A673 (cell line): ENCODE measurements at places on chromosomes 1 and 21.

GRCh38 chr1:202200669-202201068 is 7.1 kb downstream of the LGR6 start:
- H3K36me3 ChIP-seq, result no peaks in the 10 kb centered on the region
- peaks cover 10% of the 10 kb centered on the region for H3K27me3 ChIP-seq
- H3K27ac ChIP-seq, result no peak overlapping the region
- no peaks in the 10 kb centered on the region for H3K4me1 ChIP-seq

DNA sequence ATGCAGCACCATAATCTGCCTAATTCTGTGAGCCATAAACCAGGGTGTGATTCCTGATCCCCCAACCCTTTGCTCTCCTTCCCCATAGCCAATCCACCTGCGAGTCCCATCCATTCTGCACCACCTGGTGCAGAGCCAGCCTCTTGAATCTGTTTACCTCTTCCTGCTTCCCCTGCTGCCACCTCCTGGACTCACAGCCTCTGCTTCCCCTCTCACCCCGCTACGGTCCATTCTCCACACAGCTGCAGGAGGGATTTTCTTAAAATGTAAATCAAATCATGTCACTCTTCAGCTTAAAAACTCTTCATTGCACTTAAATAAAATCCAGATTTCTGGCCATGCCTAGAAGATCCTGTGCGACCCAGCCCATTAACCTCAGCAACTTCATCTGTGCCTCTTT is 186.7 kb downstream of the FOXD2 start:
- no peaks in the 10 kb centered on the region for H3K36me3 ChIP-seq
- no peak overlapping the region for H3K27ac ChIP-seq
- no peak for DNase-seq
- no peaks in the 10 kb centered on the region for H3K4me1 ChIP-seq

DNA sequence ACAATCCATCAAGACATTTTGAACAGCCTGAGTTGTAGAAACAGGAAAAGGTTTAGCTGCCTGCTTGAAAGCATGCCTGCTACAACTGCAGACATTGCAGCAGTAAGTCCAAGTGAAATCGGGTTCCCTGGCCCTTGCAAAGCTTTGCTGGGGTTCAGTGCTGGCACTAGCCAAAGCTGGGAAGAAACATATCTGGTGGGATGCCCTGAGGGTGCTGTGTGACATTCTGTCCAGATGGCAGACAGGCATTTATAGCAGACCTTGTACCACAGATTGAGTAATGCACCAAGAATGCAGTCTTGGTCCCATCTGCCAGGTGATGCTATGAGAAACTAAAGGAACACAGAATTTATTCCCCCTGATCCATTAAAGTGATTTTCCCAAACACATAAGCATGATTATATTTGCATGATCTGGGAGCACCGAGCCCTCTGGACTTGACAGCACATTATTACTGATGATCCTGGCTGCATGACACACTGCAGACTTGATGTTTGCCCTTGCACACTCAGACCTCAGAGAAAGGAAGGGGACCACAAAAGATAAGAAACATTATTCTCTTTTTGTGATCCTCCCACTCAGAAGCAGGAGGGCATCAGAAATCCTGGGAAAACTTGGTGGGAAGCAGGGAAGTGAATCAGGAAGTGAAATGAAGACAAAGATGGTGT is 223.7 kb upstream of the FAM78B start:
- H3K36me3 ChIP-seq, result no peaks in the 10 kb centered on the region
- no peak overlapping the region for H3K4me3 ChIP-seq
- DNase-seq, result no peak

DNA sequence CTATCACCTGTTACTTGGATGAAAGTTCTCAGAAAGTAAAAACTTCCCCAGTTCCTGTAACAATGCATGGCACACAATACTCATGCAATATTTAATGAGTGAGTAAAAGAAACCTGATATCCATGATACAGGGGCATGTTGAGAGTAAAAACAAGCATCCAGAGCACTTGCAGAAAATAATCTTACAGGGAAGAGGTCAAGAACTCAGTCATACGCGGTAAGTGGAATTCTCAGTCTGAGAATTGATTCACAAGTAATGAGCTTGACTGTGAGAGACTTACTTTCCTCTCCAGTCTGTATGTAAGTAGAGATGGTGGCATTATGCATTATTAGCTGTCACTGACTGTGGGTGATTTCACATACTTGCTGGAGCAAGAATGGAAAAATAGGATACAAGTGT is 976.9 kb downstream of the BRINP3 start:
- H3K36me3 ChIP-seq, result no peaks in the 10 kb centered on the region
- no peak overlapping the region for H3K27ac ChIP-seq
- H3K27me3 ChIP-seq, result no peaks in the 10 kb centered on the region
- no peak for DNase-seq

DNA sequence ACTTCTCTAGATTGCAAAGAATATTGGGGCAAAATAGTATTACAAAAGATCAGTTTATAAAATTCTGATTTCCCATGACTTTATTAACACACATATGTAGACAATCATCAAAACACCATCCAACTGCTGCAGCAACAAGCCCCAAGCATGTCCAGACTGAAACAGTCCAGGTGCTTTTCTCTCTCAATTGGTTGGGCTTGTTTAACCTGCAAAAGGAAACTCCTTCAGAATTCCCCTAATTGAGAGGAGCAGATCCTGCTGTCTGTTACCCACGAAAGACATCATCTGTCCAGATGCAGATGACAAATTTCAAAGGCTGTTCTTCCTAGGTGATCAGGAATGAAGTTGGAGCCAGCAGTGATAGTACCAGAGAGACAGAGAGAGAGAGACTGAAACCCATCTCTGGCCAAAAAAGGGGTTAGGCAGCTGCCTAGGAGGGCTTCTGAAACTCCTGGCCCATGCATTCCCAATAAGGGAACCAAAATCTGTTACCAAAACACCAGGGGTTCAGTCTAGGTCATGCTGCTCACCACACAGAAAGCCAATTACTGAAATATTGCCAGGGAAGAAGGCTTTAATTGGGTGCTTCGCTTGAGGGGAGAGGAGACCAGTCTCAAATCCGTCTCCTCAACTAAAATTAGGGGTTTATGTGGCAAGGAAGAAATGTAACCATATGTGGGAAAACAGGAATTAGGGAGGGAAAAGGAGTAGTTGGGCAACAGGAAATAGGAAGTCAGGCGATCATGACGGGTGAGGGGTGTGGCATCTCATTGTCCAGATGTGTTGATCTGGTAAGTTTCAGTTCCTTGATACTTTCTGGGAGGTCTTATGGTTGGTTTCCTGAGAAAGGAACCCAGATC is 34.7 kb upstream of the RGL1 start:
- H3K36me3 ChIP-seq, result peaks cover 12% of the 10 kb centered on the region
- no peaks in the 10 kb centered on the region for H3K27me3 ChIP-seq
- H3K4me1 ChIP-seq, result no peaks in the 10 kb centered on the region
- H3K27ac ChIP-seq, result no peak overlapping the region
- no peak overlapping the region for H3K4me3 ChIP-seq

- peaks cover 11% of the 10 kb centered on the region for H3K27me3 ChIP-seq
- H3K36me3 ChIP-seq, result no peaks in the 10 kb centered on the region
- no peak overlapping the region for H3K27ac ChIP-seq
- no peak for DNase-seq
- H3K4me1 ChIP-seq, result no peaks in the 10 kb centered on the region
- no peak overlapping the region for H3K4me3 ChIP-seq
Measured at GRCh38 chr1:36825226-36825625, 209.1 kb downstream of the GRIK3 start.

GRCh38 chr1:222546091-222546490 is 1.8 kb downstream of the HHIPL2 start:
- no peak overlapping the region for H3K4me3 ChIP-seq
- no peaks in the 10 kb centered on the region for H3K36me3 ChIP-seq
- peaks cover 10% of the 10 kb centered on the region for H3K4me1 ChIP-seq
- no peak overlapping the region for H3K27ac ChIP-seq
- no peaks in the 10 kb centered on the region for H3K27me3 ChIP-seq

- no peaks in the 10 kb centered on the region for H3K27me3 ChIP-seq
- no peak overlapping the region for H3K27ac ChIP-seq
- DNase-seq, result peak; percentile 14
- no peak overlapping the region for H3K4me3 ChIP-seq
- peaks cover 3% of the 10 kb centered on the region for H3K4me1 ChIP-seq
Measured at GRCh38 chr1:108858230-108858950, 1.5 kb upstream of the AKNAD1 start.

DNA sequence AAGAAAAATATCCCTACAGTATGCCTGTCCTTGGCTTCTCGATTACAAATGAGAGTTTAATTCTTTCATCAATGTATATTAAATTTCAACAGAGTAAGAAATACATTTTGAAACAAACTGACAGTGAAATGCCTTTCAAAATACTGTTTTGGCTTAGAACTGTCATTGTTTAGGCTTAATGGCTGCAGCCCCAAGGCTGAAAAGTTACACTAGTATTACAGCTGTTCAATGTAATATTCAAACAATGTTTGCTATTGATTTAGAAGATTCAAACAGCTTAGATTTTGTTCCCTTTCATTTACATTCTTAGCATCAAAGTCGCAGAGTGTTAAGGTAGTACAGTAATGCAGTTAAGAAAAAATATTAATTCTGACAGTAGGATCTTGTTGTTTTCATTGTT is 882.9 kb upstream of the ADGRL2 start:
- no peaks in the 10 kb centered on the region for H3K4me1 ChIP-seq
- H3K36me3 ChIP-seq, result no peaks in the 10 kb centered on the region
- H3K27me3 ChIP-seq, result no peaks in the 10 kb centered on the region
- H3K4me3 ChIP-seq, result no peak overlapping the region
- no peak for DNase-seq

DNA sequence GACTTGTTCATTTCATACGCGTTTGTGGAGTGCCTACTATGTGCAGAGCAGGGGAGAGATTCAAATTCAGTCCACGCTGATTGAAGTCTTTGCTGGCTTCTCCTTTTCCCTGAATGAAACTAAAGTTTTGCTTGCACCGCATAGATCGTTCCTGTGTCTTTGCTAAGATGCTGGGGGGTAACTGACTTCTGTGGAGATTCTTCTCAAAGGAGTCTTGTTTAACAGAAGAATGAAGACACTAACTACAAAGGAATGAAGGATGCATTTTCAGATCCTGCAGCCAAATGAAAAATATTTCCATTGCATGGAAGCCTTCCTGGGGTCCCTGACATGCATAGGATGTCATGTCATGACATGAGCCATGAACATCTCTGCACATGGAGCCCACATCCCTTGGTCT is 26.9 kb upstream of the H6PD start:
- H3K27me3 ChIP-seq, result peaks cover 41% of the 10 kb centered on the region
- H3K27ac ChIP-seq, result no peak overlapping the region
- H3K4me1 ChIP-seq, result no peaks in the 10 kb centered on the region
- no peak overlapping the region for H3K4me3 ChIP-seq

GRCh38 chr1:230335861-230336522 is 90.1 kb downstream of the PGBD5 start:
- H3K27me3 ChIP-seq, result no peaks in the 10 kb centered on the region
- H3K36me3 ChIP-seq, result no peaks in the 10 kb centered on the region
- H3K4me1 ChIP-seq, result no peaks in the 10 kb centered on the region
- no peak overlapping the region for H3K4me3 ChIP-seq

DNA sequence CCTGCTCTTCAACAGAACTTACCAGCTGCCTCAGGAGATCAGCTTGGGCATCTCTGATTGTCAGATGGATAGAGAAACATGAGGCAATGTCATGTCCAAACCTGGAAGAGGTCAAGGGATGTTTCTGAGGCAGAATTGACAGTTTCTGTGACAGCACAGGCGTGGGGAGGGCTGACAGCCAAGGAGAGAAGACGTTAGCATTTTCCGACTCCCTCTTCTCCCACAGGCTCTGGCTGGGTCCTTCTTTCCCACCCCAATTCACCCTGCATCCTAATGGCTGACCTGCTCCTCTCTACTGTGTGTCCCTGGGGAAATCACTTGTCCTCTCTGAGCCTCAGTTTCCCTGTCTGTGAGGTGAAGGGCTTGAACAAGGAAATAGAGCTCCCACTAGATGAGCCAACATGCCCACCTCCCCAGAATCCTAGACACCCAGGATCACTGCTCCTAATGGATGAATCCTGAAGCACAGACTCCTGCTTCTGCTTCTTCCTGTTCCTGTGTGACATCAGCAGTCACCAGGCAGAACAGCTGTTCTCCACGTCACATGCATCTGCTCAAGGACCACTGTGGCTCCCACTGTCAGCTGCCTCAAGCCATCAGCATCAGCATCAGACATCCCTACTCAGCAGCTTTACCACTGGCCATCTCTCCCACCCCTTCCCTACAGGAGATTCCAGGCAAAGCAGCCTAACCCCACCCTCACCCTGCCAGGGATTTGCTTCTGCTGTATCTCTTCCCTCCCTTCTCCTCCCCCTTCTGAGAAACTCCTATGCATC is 408.0 kb downstream of the MATN1 start:
- peaks cover under 1% of the 10 kb centered on the region for H3K4me1 ChIP-seq
- H3K36me3 ChIP-seq, result no peaks in the 10 kb centered on the region
- no peaks in the 10 kb centered on the region for H3K27me3 ChIP-seq
